OCI-LY7 (cell line): ENCODE measurements at places on chromosomes 1 and 21. TPM values are rescaled to one million over a fixed set of nuclear protein-coding genes. Genes with fewer than 3 reads are reported as not detected.

GRCh38 chr21:44872323-44872648, 1.2 kb downstream of the PTTG1IP start:
- peak; percentile 19 for DNase-seq

DNA sequence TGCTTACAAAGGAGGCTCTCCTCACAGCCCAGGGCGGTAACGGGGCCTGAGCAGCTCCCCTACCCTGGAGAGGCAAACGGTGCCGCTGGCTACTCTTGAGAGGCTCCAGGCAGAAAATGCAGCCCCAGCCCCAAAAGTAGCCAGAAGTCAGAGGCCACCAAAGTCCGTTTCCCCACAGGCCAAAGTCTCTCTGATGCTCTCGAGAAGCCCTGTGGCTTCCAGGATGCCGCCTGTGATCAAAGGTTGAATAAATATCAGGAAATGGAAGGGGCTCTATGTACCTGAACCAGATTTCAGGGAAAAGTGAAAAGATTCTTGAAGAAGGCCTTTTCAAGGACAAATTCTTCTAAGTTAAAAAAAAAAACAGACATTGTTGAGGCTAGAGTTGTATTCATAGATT, 4.2 kb downstream of the PANK4 start:
- DNase-seq, result no peak

The GPR89B gene
- total RNA-seq, result 26.8 and 33.0 TPM in 2 replicates

DNA sequence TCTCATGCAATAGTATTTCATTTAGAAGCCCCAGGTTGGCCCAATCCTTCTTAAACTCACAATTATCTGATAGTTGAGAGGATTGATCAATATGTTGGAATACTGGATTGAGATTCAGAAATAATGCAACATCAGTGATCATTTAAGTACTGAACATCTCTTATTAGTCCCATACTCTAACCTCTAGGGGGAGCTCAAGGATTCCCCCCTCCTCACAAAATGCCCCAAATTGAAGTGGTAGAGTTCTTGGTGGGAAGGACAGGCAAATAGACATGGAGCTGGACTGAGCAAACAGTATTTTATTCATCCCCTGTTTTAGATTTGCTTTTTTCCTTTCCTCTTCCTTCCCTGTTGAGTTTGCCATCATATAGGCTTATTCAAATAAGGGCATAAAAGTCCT, 62.8 kb downstream of the NGF start:
- DNase-seq, result peak; percentile 55

- DNase-seq, result no peak
Observed at GRCh38 chr21:16159213-16159970, 429.6 kb downstream of the USP25 start.

GRCh38 chr1:224256640-224257039, 73.3 kb downstream of the NVL start:
- DNase-seq, result no peak

The OLFML3 gene
- 0.34 and 0.35 TPM in 2 replicates for total RNA-seq
